ENCODE measurements at places on chromosomes 5 and 9.
A peak's percentile ranks its signal among the peaks of the same experiment; 100 is the strongest.

DNA sequence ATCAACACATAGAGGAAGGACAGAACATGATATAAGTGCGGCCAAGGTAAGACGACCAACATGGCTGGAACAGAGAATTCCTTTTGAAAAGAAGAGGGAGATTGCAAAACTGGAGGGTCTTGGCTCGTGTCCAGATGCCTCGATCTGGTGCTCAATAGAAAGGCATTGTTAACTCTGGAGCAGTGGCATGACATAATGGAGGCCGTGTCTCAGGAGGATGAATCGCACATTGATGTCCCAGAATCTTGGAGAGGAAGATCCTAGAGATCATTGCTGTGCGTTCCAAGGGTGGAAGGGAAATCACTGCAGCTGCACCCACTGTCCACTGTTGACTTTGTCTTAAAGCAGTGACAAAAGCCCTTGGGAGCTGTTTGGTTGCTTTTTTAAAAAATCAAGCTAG, 30.9 kb downstream of the GRAMD2B start:
- no peak for DNase-seq

DNA sequence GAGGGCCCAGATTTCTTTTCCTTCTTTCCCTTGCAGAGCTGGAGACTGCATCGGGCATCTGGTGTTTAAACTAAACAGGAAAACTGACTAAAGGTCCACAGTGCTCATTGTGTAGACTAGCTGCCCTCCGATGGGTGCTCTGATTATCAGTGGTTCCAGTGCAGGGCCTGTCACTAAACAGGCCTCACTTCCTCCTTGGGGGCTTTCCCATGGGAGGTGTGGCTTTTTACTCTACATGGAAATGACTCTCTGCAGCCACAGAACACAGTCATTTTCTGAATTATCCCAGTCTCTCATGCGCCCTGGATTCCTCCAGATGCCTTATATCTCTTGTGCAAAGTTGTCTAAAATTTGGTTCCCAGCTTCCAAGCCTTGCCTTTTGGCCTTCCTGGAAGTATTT, 199.2 kb downstream of the TRIO start:
- no peak for DNase-seq

- DNase-seq = no peak
Observed at GRCh38 chr5:77419644-77420582, 72.2 kb downstream of the WDR41 start.

- no peak for DNase-seq
Observed at GRCh38 chr9:109906766-109907382, 126.9 kb downstream of the PALM2AKAP2 start.

DNA sequence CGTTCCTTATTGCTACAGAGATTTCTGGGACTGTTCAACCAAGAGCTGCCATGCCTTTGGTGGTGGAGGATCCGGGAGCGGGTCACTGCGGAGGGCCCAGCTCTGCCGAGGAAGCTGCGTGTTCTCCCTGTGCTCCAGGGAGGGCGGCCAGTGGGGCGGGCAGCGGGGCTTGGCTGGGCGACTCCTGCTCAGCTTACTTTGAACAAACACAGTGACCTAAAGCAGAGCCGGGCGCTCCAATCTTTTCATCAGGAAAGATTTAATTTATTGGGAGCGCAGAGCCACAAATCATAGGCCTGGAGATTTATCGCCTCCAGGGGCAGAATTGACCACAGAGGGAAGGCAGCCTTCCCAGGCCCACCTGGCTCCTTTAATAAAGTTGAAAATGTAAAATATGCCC, 27.7 kb downstream of the LHX3 start:
- no peak for DNase-seq

GRCh38 chr9:93264338-93265125, 80.6 kb downstream of the WNK2 start:
- DNase-seq = no peak

- DNase-seq = peak; percentile 96
Observed at GRCh38 chr5:37722236-37723161, 117.3 kb downstream of the GDNF start.

GRCh38 chr5:79702606-79703380, 13.2 kb downstream of the CMYA5 start:
- DNase-seq = no peak

GRCh38 chr5:159051421-159052282, 48.1 kb downstream of the EBF1 start:
- no peak for DNase-seq

GRCh38 chr5:133406208-133406976, 205.9 kb downstream of the FSTL4 start:
- DNase-seq = no peak

GRCh38 chr5:87746891-87747377, 334.2 kb upstream of the CCNH start:
- no peak for DNase-seq

DNA sequence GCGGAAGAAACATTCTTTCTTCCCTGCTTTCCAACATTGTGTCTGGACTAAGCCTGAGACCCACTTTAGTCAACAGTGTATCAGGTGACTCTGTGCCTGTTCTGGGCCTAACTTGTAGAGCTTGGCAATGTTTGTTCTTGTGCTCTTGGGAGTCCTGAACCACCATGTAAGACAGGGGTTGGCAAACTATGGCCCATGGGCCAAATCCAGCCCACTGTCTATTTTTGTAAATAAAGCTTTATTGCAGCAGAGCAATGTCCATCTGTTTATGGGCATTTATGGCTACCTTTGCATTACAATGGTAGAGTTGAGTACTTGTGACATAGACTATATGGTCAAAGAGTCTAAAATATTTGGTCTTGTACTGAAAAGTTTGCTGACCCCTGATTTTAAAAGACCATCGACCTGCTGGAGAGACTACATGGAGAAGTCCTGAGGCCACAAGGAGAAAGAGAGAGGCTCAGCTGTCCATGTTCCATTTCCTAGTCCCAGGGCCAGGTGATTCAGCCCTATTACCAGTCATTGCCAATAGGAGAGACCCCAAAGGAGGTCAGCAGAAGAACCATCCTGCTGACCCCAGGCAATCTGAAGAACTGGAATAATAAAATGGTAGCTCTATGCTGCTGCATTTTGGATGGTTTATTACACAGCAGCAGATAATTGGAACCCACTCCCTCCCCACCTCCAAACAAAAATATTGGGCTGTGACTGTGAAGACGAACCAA, 211.3 kb downstream of the AUH start:
- DNase-seq = no peak

DNA sequence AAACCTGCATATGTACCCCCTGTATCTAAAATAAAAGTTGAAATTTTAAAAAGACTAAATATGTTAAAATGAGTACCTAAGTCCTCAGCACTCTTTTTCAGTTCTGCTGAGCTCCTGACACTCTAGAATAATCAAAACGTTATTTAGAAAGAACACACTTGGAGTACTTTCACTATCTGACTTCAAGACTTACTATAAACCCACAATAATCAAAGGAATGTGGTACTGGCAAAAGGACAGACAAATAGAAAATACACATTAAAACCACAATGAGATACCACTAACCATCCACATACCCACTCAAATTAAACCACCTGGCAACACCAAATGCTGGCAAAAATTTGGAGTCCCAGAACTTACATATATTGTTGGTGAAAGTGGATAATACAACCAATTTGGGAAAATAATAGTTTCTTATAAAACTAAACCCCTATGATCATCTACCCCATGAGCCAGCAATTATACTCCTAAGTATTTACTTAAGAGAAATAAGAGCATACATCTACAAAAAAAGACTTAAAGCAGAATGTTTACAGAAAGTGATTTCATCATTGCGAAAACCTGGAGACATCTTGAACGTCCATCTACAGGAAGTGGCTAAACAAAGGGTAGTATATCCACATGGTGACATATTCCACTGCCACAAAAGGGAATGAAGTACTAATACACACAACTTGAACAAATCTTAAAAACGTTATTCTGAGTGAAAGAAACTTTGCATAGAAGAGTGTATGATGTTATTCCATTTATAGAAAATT, 12.8 kb upstream of the PRSS3 start:
- DNase-seq = no peak

DNA sequence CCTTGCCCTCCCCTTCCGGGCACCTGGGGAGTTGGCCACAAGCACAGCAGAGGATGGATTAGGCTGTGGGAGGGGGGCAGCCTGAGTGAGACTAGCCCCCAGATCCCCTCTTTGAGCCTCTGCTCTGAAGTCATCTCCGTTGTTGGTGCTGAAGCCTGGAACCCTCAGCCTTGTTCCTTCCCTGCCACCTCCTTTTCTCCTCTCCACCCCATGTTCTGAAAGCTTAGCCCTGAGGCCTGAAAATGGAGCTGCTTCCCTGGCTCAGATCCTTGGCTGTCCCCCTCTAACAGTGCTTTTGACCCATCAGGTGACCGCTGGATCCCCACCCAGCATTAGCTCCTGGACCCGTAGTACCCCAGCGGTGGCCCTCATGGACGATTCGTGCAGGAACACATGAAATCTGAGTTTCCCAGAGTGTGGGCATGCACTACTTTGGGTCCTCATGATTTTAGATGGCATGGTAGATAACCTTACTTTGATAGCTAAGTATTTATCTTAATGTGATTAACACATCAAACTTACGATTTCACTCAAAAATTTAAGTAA, 21.6 kb upstream of the ANGPTL2 start:
- DNase-seq = no peak

DNA sequence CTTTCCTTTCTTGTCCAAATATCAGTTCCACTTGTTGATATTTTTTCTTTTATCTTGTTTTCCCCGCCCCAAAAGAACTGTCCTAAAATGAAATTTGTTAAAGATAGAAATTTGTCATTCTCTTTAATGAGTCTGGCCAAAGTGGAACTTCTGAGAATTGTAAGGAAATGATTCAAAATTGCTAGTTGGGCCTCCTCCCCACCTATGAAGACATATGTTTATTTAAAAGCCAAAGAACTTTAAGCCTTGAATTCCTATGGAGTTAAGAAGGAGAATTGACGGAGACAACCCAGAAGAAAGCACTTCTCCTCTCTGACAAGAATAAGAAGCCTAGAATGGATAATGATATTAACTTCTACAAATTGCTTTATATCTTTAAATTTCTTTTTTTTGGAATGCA, 59.1 kb upstream of the ALDH1A1 start:
- no peak for DNase-seq

DNA sequence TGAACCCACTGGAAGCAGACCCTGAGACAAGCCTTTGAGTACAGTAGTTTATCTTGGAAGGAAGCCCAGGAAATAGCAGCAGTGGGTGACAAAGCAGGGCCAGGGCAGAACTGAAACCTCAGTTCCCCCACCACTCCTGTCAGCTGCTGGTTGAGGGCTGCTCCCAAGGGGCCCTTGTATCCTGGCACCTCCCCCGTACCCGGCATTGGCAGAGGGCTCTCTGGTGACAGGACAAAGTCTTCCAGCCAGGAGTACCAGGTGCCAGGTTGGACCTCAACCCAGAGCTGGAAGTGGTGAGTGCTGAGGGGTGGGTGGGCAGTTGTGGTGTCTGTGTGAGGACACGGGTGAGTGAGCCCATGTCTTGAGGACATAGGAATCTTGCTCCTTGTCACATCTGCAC, 123.3 kb downstream of the PHF2 start:
- DNase-seq = no peak

DNA sequence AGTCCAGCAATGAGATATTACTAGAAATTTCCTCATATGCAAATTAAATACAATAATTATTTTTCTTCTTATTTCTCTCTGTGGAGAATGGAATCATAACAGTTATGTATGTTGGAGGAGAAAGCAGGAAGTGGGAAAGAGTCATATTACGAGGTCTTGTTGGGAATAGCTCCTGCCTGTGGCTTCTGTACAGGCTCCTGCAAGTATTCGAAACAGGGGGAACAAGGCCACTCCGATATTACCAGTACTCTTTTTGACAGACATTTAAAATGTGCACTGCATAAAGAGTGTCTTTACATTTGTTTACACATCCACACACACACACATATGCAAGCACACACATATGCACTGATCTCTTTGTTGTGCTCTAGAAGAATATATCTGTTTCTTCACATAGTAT, 812.0 kb upstream of the ZNF608 start:
- DNase-seq = no peak

- no peak for DNase-seq
Observed at GRCh38 chr5:3596261-3596825, 711 bp downstream of the IRX1 start.

DNA sequence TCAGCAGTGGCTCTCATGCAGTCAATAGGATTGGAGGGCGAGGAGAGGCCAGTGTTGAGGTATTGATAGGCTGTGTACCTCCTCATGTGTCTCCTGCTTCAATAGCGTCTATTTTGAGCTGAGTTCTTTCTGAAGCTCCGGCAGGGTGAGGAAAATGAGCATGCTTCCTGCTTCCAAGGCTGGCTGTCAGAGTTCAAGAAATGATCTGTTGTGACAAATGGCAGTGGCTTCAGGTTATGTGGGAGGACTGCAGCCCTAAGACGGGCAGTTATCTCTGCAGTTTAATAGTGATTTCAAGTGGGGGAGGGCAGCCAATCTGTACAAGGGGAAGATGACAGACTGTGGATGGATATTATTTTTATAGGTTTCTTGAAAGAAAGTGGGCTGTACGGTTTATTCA, 54.0 kb upstream of the CXCL14 start:
- no peak for DNase-seq

DNA sequence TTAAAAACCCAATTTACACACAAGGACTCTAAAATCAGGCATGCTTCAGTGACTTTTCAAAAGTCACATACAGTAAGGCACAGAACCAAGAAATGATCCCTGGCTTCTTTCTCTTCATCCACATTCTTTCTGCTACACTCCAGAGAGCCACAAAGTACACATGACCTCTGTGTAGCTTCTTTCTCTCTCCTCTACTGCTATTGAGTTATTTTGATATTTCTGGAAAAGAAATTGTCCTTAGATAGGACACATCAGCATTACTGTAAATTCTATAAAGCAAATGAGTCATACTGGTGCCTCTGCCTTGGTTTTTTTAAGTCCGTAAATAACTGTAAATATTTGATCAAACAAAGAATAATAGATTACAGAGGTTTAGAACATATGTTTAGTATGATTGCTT, 96.3 kb downstream of the KIAA0825 start:
- no peak for DNase-seq

DNA sequence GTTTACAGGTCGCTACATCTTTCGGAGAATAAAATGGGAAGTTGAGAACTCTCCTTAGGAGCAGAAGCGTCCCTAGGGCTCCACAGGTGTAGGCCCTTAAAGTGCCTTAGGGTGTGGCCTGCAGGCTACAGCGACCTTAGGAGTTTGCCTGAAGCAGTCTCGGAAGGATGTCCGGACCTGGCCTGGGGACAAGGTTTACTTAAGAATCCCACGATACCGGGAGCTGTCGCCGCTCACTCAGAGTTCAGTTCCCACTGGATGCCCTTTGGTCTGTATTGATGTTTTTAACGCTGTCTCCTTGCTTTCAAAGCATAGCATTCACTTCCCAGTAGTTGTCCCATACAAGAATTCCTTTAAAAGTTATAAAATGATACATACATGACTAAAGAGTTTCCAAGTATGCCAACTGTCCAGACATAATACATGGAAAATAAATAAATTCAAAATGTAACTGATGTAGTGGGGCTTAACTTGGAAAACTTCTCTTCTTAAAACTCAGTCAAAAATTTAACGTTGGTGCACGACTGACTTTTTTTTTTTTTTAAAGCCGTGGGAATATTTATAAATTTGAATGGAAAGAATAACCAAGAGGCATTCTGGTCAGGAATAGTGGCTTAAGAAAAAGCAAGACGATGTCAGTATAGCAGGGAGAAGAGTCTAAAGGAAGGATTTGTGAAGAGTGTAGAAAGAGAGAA, 848 bp downstream of the RAD50 start:
- no peak for DNase-seq
